ENCODE measurements at places on chromosomes 16 and 17.

GRCh38 chr17:31414550-31414918 is 23.1 kb downstream of the RAB11FIP4 start:
- DNase-seq: no peak

DNA sequence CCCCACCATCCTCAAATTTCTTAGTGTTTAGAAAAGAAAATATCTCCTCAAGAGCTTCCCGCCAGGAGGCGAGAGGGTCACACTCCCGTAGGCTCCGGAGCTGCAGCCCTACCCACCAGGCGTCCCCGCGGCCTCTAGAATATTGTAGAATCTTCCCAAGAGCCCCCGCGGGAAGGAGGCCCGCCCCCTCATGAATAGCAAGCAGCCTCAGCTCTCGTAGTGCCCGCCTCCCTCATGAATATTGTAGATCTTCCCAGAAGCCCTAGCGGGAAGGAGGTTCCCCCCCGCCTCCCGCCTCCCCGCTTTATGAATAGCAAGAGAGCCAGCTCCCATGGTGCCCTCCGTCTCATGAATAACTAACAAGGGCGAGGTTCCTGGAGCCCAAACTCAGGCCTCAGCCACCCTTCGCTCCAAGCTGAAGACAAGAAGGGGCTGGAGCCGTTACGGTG is at the start of gene FBXO47:
Gene FBXO47, minus strand, starts transcription at position 114 of the 449 bp plus-strand sequence. CDS start 4,378 bp downstream, outside the sequence.
- peak; percentile 80 for DNase-seq

DNA sequence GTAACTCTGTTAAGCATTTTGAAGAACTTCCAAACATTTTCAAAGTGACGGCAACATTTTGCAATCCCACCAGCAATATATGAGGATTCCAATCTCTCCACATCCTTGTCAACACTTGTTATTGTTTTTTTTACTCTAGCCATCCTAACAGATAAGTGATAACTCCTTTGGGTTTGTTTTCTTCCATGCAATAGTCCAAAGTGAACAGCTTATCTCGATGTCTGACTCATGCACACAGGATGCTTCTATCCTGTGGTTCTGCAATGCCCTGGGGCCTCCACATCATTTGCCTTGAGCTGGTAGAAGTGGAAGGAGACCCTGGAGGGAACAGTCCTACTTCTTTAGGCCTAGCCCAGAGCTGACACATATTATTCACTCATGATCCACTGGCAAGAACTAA is 13.0 kb downstream of the TLE7 start:
- DNase-seq: no peak

GRCh38 chr17:79065105-79065670 is 9.4 kb upstream of the ENGASE start:
- DNase-seq: peak; percentile 25

DNA sequence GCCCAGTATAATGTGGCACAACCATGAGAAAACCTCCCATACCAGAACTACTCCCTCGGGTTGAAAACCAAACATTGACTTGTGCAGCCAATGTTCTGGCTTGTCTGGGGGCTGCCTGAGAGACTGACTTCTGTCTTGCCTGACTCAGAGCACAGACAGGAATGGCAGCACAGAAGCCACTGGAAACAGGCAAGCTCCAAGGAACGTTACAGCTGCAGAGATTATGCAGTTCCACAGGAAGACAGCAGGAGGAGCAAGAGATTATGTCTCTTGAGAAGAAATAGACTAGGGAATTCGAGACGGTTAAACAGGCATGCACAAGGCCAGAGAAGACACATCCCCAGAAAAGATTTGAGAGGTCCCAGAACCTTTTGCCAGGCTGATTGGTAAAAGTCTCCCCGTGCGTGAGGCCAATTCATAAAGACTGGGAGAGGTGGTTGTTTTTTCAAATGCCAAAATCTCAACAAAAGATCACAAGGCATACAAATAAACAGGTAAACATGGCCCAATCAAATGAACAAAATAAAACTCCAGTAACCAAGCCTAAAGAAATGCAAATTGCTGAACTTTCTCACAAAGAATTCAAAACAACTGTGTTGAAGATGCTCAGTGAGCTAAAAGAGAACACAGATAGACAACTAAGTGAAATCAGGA is 90.6 kb upstream of the CDH5 start:
- no peak for DNase-seq

DNA sequence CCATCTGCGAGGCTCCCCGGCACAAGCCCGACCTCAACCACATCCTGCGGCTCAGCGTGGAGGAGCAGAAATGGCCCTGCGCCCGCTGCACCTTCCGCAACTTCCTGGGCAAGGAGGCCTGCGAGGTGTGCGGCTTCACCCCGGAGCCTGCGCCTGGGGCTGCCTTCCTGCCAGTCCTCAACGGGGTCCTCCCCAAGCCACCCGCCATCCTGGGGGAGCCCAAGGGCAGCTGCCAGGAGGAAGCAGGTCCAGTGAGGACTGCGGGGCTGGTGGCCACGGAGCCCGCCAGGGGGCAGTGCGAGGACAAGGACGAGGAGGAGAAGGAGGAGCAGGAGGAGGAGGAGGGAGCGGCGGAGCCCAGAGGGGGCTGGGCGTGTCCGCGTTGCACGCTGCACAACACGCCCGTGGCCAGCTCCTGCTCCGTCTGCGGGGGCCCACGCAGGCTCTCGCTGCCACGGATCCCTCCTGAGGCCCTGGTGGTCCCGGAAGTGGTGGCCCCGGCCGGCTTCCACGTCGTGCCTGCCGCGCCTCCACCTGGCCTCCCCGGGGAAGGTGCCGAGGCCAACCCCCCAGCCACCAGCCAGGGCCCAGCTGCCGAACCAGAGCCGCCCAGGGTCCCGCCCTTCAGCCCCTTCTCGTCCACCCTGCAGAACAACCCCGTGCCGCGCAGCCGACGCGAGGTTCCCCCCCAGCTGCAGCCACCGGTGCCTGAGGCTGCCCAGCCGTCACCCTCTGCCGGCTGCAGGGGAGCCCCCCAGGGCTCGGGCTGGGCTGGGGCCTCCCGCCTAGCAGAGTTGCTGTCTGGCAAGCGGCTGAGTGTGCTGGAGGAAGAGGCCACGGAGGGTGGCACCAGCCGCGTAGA is 13.1 kb upstream of the PRR35 start:
- peak; percentile 42 for DNase-seq

DNA sequence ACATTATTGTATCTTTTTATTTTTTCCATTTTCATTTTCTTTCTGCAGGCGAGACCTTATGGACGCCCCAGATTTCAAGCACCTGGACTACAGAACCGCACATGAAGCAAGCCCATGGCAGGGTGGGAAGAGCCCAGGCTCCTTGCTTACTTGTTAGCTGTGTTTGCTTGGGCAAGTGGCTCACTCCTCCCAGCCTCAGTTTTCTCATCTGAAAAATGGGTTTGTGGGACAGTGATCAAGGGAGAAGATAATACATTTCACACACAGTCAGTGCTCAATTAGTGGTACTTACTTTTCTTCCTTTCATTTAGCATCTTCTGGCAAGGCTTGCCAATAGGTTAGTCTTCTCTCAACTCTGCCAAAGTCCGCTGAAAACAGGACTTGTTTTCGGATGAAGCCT is 117.5 kb downstream of the IRX3 start:
- DNase-seq: no peak

GRCh38 chr17:77701996-77702395 is 256.5 kb upstream of the TNRC6C start:
- DNase-seq: no peak

- DNase-seq: no peak
Measured at GRCh38 chr17:76248013-76248782, 7.9 kb upstream of the RNF157 start.

- no peak for DNase-seq
Measured at GRCh38 chr17:8479431-8479947, 43.8 kb downstream of the NDEL1 start.

GRCh38 chr17:75979705-75980187 is 706 bp downstream of the TEN1 start:
- DNase-seq: no peak

GRCh38 chr17:41906465-41907184 is 12.1 kb downstream of the ACLY start:
- no peak for DNase-seq

GRCh38 chr17:17127730-17128291 is 78.3 kb downstream of the PLD6 start:
- DNase-seq: no peak

GRCh38 chr17:21288571-21289017 is 4.1 kb downstream of the MAP2K3 start:
- DNase-seq: no peak

DNA sequence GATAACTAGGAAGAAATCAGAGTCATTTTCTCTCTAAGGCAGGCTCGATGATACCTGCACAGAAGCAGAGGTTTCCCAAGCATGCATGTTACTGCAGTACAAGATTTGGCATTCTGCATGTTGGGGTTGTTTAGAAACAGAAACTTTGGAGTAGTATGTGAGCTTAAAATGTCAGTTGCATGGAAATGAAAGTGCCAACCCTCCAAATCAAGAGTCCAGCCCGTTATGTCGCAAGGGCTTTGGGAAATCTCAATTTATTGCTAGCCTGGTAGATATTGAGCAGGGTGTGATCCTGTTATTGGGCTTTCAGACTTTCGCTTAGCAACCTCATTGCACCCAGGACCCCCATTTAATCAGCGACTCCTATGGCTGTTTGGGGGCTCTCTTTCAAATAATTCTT is 490.8 kb downstream of the MAF start:
- DNase-seq: no peak

DNA sequence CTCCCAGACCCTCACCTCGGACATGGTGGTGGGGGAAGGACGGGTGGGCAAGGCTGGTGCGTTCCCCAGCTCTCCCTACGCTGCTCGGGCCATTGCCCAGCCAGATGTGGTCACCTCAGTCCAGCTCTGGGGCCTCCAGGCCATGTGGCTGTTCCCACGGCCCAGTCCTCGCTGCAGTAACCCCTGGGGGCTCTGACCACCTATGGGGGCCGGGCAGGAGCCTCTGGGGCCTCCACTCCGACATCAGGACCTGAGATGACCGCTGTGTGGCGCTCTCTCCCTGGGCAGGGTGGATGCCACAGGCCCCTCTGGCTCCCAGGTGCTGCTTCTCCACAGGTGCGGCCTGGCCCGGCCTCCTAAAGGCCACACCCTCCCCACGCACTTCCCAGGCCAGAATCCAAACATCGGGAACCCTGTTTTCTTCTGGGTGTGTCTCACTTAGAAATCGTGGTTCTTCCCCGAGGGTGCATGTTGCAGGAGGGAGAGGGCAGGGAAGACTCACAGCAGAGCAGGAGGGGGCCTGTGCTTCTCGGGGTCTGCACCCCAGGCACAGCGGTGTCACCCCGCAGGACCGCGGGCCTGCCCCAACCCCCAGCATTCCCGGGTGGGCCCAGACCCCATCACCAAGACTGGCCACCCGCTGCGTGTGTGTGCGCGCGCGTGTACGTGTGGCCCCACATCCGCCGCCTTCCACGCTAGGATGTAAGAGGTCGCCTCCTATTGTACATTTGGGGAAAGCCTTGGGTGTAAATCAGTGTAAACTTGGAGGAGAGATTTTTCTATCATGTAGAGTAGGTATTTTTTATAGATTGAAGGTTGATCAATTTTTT is 5.9 kb upstream of the CAPN15 start:
- no peak for DNase-seq

GRCh38 chr16:88926374-88926990 is 50.5 kb downstream of the CBFA2T3 start:
- no peak for DNase-seq

DNA sequence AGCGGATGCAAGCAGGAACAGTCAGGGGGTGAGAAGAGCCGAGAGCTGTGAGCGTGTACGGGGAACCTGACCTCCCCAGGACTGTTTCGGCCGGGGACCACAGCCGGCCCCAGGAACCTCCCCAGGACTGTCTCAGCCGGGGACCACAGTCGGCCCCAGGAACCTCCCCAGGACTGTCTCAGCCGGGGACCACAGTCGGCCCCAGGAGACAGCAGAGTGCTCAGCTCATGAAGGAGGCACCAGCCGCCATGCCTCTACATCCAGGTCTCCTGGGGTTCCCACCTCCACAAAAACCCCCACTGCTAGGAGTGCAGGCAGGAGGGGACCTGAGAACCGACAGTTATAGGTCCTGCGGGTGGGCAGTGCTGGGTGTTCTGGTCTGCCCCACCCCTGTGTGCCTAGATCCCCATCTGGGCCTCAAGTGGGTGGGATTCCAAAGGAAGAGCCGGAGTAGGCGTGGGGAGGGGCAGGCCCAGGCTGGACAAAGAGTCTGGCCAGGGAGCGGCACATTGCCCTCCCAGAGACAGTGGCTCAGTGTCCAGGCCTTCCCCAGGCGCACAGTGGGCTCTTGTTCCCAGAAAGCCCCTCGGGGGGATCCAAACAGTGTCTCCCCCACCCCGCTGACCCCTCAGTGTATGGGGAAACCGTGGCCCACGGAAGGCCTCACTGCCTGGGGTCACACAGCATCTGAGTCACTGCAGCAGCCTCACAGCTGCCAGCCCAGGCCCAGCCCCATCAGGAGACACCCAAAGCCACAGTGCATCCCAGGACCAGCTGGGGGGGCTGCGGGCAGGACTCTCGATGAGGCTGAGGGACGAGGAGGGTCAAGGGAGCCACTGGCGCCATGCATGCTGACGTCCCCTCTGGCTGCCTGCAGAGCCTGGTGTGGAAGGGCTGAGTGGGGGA is 4.3 kb downstream of the RHBDF1 start:
- no peak for DNase-seq

DNA sequence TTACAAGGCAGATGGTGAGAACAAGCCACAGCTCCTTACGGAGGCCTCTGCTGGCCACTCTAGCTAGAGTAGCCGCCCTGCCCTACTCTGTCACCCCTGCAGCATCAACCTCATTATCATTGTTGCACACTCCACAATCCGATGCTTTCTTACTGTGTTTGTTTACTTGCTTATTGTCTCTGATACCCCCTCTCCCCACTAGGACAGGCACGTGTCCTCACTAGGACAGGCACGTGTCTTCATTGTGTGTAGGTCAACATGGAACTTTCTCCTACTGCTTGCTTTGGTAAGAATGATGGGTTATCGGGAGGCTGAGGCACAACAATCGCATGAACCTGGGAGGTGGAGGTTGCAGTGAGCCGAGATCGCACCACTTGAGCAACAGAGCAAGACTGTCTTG is 63.9 kb downstream of the KNOP1 start:
- no peak for DNase-seq

- DNase-seq: no peak
Measured at GRCh38 chr16:49849754-49850108, 6.2 kb downstream of the ZNF423 start.

GRCh38 chr17:47670064-47670463 is 20.3 kb downstream of the KPNB1 start:
- no peak for DNase-seq

- no peak for DNase-seq
Measured at GRCh38 chr17:33929181-33929724, 325.8 kb upstream of the CCL2 start.

DNA sequence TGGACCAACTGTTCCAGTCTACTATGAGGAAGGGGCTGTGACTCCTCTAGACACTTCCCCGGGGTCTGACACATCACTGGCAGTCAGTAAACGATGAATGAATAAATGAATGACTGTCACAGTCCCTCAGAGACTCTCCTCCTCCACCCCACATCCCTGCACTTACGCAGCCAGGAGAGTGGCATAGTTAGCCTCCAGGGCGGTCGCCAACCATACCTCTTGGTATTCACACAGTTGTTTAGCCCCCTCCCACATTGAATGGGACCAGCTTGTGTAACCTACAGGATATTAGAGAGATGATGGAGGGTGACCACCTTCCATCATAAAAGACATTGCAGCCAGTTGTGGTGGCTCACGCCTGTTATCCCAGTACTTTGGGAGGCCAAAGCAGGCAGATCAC is 25.7 kb downstream of the UBALD1 start:
- DNase-seq: no peak

- no peak for DNase-seq
Measured at GRCh38 chr17:82161216-82161615, 51.4 kb downstream of the CCDC57 start.

GRCh38 chr17:79626156-79626890 is 15.5 kb upstream of the RBFOX3 start:
- no peak for DNase-seq
